ENCODE measurements at places on chromosomes 7 and 10. TPM values are rescaled to one million over a fixed set of nuclear protein-coding genes. Genes with fewer than 3 reads are reported as not detected.

CYP26C1 gene
- 0.42 TPM for total RNA-seq

PDCD11 gene
- 35.4 TPM for total RNA-seq

FERD3L gene
- total RNA-seq, result not detected

HTR5A gene
- total RNA-seq, result not detected

AZGP1 gene
- 40.3 TPM for total RNA-seq

RASA4 gene
- 22.9 TPM for total RNA-seq

GRM3 gene
- not detected for total RNA-seq

SORBS1 gene
- 52.7 TPM for total RNA-seq

CLDN4 gene
- 108 TPM for total RNA-seq

FGFR2 gene
- 48.0 TPM for total RNA-seq

ITIH5 gene
- total RNA-seq, result 9.7 TPM

NEUROG3 gene
- not detected for total RNA-seq

PROSER2 gene
- total RNA-seq, result 12.8 TPM

PCGF5 gene
- total RNA-seq, result 47.2 TPM

SPDYE16 gene
- total RNA-seq, result not detected

CALY gene
- not detected for total RNA-seq

DGKB gene
- total RNA-seq, result not detected

ANKRD30A gene
- not detected for total RNA-seq

INMT gene
- 123 TPM for total RNA-seq

GCK gene
- total RNA-seq, result 0.34 TPM

PRDX3 gene
- 123 TPM for total RNA-seq

AKR1C2 gene
- 12.0 TPM for total RNA-seq

NEUROD6 gene
- not detected for total RNA-seq

AEBP1 gene
- 195 TPM for total RNA-seq

GJD4 gene
- not detected for total RNA-seq

TEX36 gene
- 0.26 TPM for total RNA-seq

C10orf62 gene
- total RNA-seq, result not detected

VSIR gene
- total RNA-seq, result 46.7 TPM

TMEM178B gene
- 0.16 TPM for total RNA-seq

OPN1SW gene
- total RNA-seq, result not detected

OR6V1 gene
- total RNA-seq, result not detected

NKX6-2 gene
- total RNA-seq, result not detected

ZFYVE27 gene
- 20.6 TPM for total RNA-seq

MBLAC1 gene
- total RNA-seq, result 2.8 TPM

HOXA4 gene
- total RNA-seq, result 3.4 TPM

OR6B1 gene
- not detected for total RNA-seq

CYP17A1 gene
- 0.58 TPM for total RNA-seq

TMEM139 gene
- 18.5 TPM for total RNA-seq

FAM25C gene
- not detected for total RNA-seq

TWIST1 gene
- total RNA-seq, result not detected

RTKN2 gene
- total RNA-seq, result 14.1 TPM

MOSPD3 gene
- total RNA-seq, result 15.7 TPM

ITGB8 gene
- 14.2 TPM for total RNA-seq

SFMBT2 gene
- total RNA-seq, result 6.0 TPM

NRP1 gene
- 79.8 TPM for total RNA-seq

TNRC18 gene
- total RNA-seq, result 102 TPM

FGFBP3 gene
- total RNA-seq, result 1.5 TPM

SLC26A3 gene
- not detected for total RNA-seq

FZD8 gene
- 16.0 TPM for total RNA-seq

NME8 gene
- total RNA-seq, result 0.32 TPM

CTAGE8 gene
- total RNA-seq, result not detected

LRRC18 gene
- total RNA-seq, result 1.2 TPM

Data from left lung (tissue), 14 donors.